Trophoblast cell (in vitro differentiated cells and primary cell): ENCODE measurements at places on chromosomes 5 and 9.

DNA sequence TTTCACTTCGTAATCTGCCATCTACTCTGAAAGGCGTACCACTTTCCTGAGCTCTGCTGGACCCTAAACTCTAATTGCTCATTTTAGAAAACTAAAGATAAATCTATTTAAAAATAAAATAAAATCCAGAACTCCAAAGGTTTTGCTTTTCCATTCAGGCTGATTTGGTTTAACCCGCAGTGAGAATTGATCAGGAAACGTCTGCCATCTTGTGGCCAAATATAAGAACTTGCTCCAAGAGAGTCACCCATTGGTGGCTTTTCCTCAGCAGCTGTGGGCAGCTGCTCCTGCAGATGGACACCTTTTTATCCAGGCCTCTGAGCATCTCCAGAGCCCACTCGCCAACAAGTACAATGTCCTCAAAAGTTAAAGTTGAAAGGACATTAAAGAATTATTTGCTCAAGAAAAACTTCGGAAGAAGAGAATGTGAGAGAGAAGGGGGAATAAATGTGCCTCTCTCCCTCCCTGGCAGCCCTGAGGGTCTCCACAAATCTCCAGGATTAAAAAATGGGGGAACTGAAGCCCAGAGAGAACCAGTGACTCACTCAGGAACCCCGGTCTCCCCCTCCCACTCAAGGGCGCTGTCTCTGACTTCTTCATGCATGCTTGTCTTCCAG, 4.1 kb downstream of the SAXO1 start:
- DNase-seq = peak; percentile 81

GRCh38 chr9:126611592-126612325, 2.0 kb upstream of the LMX1B start:
- DNase-seq = peak; percentile 45

- DNase-seq = no peak
Observed at GRCh38 chr5:157568222-157568621, 7.4 kb downstream of the ADAM19 start.

- no peak for DNase-seq
Observed at GRCh38 chr5:169944115-169944514, 36.2 kb downstream of the INSYN2B start.

DNA sequence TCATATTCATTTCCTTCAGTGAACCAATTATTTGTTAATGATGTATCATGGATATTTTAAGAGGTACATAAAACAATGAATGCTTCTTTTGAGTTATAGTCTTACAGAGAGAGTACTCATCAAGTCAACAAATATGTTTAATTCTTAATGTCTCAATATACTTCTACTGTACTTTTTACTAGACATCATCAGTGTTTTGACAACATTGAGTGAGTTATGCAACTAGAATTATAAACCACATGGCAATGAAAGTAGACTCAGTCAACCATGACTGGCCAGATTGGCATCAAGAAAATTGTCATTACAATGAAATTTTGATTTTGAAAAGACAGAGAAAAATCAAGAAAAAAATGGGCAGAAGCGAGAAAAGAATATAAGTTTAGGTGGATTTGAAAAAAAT, 1248.1 kb upstream of the CDH18 start:
- no peak for DNase-seq

DNA sequence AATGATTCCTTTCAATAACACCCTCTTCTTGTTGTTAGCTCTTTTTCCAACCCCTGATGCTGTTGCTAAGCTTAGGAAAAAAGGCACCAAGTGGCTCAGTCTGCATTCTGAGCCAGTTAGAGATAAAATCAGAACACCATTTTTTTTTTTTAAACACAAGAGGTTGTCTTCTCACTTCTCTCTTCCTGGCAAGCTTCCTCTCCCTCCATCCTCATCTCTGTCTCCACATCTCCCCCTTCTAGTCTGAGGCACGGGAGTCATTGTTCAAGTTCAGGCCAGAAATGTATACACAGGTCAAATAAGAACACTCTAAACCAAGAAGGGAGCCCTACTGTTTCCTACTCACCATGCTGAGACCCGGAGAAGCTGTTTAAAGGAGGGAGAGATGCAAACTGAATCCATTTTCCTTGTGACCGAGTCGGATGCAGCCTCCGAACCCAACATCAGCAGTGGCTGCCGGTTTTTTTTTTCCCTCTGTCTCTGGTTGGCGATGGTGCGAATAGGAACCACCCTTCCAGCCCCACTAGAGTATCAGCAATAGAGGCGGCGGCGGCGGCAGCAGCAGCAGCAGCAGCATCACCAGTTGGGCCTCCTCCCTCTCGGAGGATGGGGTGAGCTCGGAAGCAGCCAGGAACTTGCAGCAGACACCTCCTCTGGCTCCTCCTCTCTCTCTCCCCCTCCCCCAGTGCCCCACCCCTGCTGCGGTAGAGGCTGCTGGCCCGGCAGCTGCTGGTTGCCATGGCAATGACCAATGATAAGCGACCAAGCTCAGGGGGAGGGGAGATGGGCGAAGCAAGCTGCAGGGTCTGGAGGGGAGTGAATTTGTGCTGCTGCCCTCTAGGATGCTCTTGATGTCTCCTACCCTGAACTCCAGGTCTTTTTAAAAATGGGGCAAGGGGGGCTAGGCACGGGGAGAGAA, at the start of gene JAKMIP2:
JAKMIP2 (minus strand) TSS at position 619 of the 919 bp plus-strand sequence. CDS start 110,922 bp downstream, outside the sequence.
- DNase-seq = no peak

GRCh38 chr5:5880077-5880763, 457.7 kb downstream of the ICE1 start:
- no peak for DNase-seq

- DNase-seq = peak; percentile 22
Observed at GRCh38 chr9:136544548-136544963, 1.3 kb downstream of the NOTCH1 start.

- no peak for DNase-seq
Observed at GRCh38 chr5:55188656-55189540, 15.9 kb upstream of the CDC20B start.

GRCh38 chr9:130143279-130143893, 28.8 kb upstream of the NCS1 start:
- no peak for DNase-seq

- DNase-seq = no peak
Observed at GRCh38 chr9:23375511-23375910, 450.5 kb downstream of the ELAVL2 start.

DNA sequence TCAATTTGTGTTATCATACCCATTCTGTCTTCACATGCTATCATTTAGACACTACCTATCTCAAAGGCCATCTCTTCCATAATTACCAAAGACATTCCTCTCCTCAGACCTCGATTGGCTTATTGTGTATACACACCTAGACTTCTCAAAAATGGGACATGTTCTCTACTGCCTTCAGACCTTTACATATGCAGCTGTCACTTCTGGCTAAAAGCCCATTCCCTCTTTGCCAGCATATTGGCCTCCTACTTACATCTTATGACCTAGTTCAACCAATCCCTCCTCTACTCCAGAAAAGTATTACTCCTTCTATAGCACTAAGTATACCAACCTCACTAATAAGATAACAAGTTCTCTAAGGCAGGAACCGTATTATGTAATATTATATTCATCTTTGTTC, 84.4 kb downstream of the RAPGEF6 start:
- DNase-seq = no peak

GRCh38 chr9:72205513-72205912, 56.3 kb downstream of the GDA start:
- DNase-seq = no peak

DNA sequence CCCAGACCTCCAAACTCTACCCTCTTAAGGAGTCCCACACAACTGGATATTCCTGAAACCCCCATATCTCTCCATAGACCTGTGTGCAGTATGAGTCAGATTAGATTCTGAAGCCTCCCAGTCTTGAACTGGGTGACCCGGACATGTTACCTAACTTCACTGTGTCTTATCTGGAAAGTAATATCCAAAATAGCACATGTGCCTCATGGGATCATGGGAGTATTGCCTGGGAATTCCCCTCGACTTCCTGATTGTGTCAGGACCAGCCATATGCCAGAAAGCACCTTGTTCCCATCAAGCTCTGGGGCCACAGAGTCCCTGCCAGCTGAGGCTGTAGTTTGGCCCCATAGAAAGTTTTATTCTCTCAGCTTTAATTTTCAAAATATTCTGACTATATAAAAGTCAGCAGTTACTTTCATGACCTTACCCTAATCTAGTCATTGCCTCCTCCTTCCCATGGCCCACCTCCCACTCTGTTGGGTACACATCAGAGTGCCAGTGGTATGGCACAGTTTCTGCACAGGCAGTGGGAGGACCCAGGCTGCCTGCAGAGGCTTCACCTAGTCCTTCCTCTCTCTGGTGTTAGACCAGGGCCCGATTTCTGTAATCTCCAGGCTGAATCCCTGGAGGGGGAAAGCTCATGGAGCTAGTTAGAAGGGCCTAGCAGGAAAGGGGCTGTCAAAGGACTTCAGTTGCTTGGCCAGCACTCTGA, 19.5 kb upstream of the B4GALT1 start:
- peak; percentile 81 for DNase-seq

GRCh38 chr5:4717446-4717845, 422.7 kb upstream of the ADAMTS16 start:
- no peak for DNase-seq

- DNase-seq = no peak
Observed at GRCh38 chr5:18466731-18467130, 832.5 kb downstream of the TAF11L14 start.

DNA sequence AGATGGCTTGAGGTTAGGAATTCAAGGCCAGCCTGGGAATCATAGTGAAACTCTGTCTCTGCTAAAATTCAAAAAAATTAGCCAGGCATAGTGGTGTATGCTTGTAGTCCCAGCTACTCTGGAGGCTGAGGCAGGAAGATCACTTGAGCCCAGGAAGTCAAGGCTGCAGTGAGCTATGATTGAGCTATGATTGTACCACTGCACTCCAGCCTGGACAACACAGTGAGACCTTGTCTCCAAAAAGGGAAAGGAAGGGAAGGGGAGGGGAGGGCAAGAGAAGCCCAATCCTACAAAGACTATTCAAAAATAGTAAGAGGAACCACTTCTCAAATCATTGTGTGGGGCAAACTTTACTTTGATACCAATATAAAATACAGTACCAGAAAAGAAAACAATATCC, 11.2 kb downstream of the SEMA4D start:
- no peak for DNase-seq

DNA sequence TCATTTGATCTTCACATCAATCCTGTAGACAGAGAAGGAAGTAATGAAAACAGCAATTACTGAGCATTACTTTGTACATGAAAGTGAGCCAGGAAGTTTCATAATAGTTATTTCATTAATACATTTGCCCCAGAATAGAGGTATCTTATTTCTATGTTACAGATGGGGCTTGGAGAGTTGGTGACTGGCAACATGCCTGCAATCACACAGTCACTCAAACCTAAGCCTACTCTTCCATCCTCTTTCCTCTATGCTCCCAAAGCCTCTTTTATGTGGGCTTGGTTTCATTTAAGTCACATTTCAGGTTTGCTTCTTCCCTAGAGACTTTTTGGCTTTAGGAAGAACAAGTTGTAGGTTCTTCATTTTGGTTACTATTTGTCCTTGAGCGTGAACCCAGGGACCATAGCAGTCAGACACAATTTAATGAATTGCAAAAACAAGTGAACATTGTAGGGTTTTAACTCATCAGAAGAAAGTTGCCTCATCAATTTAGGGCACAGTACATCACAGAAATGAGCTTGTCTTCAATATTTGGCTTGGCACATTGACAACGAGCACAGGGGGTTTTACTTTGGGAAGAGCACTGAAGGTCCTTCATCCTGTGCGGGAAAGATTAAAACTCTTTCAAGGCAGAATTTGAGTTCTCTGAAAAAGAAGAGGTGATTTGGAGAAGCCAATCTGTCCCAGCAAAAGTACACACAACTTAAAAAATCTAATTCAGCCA, 381.1 kb downstream of the TMEM38B start:
- no peak for DNase-seq

DNA sequence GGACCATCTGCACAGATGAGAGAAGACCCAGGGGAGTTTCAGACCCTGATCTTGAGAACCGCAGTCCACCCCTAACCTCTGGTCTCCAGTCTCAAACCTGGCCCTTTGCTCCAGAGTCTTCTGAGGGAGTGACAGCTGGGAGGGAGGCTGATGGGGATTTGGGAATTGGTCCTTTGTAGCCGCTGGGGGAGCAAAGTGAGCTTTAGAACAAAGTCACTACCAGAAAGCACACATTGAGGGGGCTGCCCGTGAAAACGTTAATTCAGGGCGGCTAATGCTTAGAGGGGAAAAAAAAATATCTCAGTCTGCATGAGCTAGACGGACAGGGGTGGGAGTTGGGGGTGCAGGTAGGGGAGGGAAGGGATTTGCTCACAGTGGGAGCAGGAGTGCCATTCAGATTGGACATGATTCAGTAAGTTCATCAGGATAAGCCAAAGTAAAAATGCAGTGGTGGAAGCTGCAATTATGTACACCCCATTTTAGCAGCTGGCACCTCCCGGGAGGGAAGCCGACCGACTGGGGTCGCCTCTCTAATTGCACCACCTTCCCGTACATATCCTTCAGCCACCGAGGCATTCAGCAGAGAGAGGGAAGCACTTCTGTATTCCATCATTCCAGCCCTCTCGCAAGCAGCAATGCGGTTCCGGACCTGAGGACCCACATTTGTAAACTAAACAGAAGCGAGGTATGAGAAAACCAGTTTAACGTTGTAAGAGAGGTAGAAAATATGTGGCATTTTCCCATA, 123.4 kb upstream of the RETREG1 start:
- no peak for DNase-seq

GRCh38 chr5:158899792-158900191, 199.9 kb downstream of the EBF1 start:
- no peak for DNase-seq

GRCh38 chr9:131874447-131874846, 134.6 kb upstream of the RAPGEF1 start:
- DNase-seq = no peak

DNA sequence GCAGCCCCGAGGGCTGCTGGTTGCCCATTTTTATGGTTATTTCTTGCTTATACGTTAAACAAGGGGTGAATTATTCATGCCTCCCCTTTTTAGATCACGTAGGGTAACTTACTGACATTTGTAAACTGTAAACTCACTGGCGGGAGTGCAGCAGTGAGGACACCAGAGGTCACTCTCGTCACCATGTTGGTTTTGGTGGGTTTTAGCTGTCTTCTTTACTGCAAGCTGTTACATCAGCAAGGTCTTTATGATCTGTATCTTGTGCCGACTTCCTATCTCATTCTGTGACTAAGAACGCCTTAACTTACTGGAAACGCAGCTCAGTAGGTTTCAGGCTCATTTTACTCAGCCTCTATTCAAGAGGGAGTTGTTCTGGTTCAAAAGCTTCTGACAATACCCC, 155.0 kb upstream of the PRDM9 start:
- DNase-seq = peak; percentile 57

DNA sequence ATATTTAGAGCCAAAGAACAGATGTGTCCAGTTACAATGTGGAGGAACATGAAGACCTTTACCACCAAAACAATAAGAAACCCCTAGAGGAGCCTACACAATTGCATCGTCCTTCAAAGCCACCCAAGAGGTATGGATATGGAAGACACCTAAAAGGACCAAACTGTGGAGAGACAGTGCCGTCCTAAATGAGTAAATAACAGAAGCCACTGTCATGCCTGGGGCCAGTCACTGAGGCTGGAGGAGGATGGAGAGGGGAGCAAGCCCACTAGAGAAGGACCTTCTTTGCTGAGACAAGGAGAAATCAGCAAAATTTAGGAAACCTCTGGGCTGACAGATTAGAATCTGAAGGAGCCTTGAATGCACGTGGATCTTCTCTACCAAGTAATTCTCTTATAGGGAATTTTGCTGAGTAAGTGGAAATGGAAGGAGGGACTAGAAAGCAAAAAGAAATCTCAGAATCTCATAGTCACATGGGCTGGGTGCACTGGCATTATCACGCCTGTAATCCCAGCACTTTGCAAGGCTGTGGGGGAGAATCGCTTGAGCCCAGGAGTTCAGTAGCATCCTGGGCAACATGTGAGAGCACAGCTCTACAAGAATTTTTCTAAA, 27.6 kb downstream of the PLEKHG4B start:
- no peak for DNase-seq

GRCh38 chr5:176573564-176574296, 24.6 kb downstream of the CDHR2 start:
- DNase-seq = peak; percentile 56
